Stimulated activated CD4-positive, alpha-beta T cell treated with anti-CD3 and anti-CD28 coated beads, TNF-alpha, amount 100 ng/mL, for 1 hour (primary cell): ENCODE measurements at places on chromosomes 16 and 17.

- DNase-seq = no peak
Observed at GRCh38 chr17:75661531-75661930, 5.4 kb downstream of the RECQL5 start.

GRCh38 chr17:75856062-75856756 lies 1.1 kb upstream of the WBP2 start:
- DNase-seq = no peak

- DNase-seq = no peak
Observed at GRCh38 chr17:39281806-39282205, 56.1 kb upstream of the STAC2 start.

DNA sequence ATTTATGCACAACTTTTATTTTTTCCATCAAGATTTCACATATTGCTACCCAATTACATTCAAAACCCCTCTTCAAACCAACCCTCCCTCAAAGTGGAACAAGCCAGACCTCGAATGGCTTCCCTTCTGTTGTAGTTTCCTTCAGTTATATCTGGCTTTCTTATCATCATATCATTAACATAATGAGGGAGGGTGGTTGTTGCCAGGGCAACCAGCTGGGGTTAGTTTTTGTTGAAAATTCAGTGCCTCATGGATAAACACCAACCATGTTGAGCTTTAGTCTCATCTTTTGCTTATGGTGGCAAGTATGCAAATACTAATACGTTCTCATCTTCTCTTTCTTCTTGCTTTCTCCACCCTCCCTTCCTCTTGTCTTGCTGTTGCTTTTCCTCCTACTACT lies 359.7 kb downstream of the CDH11 start:
- DNase-seq = no peak

DNA sequence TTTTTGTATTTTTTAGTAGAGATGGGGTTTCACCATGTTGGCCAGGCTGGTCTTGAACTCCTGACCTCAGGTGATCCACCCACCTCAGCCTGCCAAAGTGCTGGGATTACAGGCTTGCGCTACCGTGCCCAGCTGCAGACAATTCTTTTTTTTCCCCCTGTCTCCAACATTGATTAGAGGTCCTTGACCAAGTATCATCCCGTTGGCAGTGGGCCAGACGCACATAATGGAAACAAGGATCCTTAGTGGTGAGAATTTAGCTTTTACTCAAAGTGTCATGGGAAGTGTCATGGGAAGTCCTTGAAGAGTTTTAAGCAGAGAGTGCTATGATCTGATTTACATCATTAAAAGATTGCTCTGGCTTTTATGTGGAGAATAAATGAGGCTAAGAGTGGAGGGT lies 2.1 kb upstream of the FBXO47 start:
- DNase-seq = no peak
